ENCODE measurements at places on chromosomes 6 and 20.
A peak's percentile ranks its signal among the peaks of the same experiment; 100 is the strongest.

DNA sequence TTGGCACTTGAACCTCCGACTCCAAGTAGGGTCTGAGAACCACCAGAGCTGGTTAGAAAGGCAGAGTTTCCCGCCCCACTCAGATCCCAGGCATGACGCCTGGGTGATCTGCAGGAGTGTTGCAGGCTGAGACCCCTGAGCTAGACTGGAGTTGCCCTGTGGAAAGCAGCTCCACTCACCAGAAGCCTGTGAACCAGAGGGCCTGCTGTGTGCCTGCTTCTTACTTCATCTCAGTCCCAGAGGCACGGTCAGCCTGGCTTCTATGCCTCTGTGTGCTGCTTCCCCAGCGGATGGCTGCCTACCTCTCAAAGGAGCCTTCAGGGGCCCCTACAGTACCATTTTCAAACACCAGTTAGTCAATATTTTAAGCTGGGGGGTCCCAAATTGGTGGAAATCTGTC lies 15.6 kb upstream of the CCN6 start:
- no peak for DNase-seq

GRCh38 chr20:33013701-33014326 lies 6.3 kb downstream of the BPIFB2 start:
- no peak for DNase-seq

- DNase-seq: no peak
Measured at GRCh38 chr6:5305968-5306626, 44.8 kb downstream of the FARS2 start.

GRCh38 chr6:167960579-167960978 lies 36.9 kb upstream of the KIF25 start:
- no peak for DNase-seq

DNA sequence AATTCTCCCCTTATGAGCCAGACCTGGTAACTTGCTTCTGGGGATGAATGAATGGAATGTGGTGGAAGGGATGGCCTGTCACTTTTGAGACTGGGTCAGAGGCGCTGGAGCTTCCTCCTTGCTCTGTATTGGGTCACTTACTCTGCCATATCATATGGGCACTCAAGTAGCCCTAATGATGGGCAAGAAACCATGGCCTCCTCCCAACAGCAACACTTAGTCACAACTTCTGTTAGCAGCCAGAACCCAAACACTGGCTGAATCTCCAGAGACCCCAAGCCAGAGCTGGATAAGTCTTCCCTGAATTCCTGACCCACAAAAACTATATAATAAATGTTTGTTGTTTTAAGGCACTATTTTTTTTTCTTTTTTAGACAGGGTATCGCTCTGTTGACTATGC lies 5.5 kb downstream of the E2F1 start:
- no peak for DNase-seq

DNA sequence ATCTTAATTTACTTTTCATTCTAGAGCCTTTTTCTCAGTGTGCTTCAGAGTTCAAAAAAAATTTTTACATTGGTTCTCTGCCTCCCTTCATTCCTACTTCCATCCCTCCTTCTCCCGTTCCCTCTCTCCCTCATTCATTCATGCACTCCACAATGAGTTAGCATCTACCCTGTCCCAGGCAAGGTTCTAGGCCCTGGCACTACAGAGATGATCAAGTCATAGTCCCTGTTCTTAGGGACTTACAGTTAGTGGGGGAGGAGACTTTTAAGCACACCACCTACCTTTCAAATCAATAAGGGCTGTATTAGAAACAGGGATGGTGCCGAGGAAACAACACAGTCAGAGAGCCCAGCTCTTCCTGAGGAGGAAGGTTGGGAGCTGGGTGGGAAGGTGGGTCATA lies 40.3 kb downstream of the MAP3K5 start:
- DNase-seq: no peak

- no peak for DNase-seq
Measured at GRCh38 chr20:21106171-21107017, at the start of gene LINC00237. Gene LINC00237, minus strand, starts transcription at chr20:21106358.

GRCh38 chr20:43379239-43379917 lies 78.3 kb upstream of the SRSF6 start:
- no peak for DNase-seq

GRCh38 chr6:31572041-31572911 lies at the start of gene LTA:
Gene LTA, plus strand, starts transcription at chr6:31572289. Its CDS starts 454 bp downstream, at chr6:31572743.
- no peak for DNase-seq

GRCh38 chr20:35015863-35016193 lies 60.2 kb downstream of the MYH7B start:
- no peak for DNase-seq

- no peak for DNase-seq
Measured at GRCh38 chr6:130376936-130377335, 11.1 kb downstream of the TMEM200A start.

DNA sequence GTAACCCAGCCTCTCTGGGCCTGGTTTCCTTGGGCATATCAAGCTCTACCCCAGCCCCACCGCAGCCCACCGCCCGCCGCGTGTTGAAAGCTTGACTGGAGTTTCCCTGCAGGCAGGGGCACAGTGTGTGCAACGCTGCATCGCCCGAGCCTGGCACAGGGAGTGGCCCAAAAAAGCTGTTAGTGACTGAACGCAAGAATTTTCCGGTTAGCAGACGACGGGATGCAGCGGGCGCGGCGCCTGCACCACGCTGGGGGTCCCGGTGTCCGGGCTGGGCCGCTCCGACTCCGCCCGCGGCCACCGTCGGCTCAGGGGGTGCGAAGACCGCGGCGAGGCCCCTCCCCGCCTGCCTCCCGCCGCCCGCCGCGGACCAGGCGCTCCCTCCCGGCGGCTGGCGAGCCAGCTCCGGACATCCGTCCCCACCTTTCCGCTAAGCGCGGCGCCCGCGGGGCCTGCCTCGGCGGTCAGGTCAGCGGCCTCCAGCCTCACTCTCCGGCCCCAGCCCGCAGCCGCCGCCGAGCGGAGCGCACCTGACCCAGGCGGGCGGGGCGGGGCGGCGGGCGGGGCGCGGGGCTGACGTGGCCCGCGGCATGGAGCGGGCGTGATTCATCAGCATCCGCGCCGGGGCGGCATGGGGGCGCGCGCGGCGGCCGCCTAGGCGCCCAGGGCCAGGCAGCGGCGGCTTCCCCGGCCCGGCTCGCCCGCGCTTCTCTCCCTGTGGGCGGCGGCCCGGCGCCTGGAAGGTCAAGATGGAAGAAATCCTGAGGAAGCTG lies at the start of gene ARFGEF3:
Gene ARFGEF3 (plus strand): TSS at position 602 of the 773 bp plus-strand sequence. CDS start 148 bp downstream, at position 750.
- peak; percentile 76 for DNase-seq

DNA sequence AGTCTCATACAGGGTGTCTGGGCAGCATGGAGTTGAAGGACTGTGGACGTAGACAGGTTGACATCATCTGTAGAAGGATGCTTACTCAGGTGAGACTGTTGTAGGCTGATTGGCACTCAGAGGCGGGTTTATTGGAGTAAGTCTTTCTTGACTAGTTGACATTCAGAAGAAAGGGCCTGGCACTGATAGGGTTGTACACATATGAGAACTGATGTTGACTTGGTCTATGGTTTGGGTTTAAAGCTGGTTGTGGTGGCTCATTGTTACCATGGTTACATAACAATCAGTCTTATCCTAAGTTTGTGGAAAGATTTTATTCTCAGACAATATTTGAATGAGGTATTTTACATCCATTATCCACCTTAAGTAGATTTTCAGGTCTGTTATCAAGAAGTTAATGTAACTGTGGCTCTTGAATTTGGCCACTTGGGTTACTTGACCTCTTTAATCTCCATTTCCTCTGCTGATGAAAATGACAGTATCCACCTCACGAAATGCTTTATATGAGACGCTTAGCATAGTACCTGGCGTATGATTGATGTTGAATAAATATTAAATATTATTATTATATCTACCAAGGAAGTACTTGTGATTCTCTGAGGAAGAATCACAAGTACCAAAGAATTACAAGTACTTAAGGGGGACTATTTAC lies 109.3 kb downstream of the DNAH8 start:
- DNase-seq: peak; percentile 64

DNA sequence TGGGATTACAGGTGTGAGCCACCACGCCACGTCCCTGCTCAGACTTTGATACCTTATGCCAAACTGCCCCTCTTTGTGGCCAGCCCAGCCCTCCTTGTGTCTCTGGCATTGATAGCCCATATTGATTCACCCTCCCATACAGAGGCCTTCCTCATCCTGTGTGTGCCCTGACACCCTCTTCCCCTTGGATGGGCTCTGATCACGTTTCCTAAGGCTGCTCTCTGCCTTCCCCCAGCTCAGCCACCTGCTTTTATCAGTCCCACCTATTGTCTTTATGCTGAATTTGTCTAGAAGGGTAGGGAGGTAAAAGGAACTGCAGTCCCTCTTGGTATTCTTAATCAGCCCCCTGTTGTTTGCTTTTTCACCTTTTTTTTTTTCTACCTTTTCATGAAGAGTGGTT lies 95.9 kb downstream of the CDKAL1 start:
- DNase-seq: no peak

GRCh38 chr6:109503327-109504224 lies 20.6 kb upstream of the ZBTB24 start:
- no peak for DNase-seq

GRCh38 chr6:6699741-6700367 lies 111.3 kb downstream of the LY86 start:
- DNase-seq: peak; percentile 72

DNA sequence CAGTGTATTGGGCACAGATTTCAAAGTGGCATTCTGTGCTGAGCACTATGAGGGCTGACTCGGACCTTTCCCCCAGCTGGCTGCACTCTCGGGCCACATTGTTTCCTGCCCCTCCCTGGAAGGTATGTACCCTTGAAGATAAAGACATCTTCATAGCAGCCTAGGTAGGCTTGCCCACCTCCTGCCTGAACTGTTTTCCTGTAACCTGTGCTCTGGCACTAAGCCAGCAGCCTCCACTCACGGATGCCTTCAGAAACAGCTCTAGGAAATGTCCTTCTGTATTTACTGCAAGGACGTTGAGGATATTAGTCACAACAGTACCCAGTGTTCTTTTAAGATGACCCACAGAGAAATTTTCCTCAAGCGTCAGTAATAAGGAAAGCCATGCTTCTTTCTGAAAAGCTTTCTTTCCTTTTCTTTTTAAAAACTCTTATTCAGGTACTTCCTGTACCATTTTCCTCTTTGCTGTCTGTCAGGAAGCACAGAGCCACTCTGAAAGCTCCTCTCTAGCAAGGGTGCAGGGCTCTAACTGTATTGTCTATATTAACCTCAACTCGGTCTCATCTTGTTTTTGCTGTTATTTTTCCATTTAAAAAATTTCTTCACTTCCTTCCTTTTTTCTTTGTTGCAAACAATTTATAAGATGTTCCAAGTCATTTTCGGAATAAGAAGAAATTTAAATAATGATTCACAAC lies 43.5 kb downstream of the TTI1 start:
- DNase-seq: no peak

GRCh38 chr6:115004982-115005381 lies 662.2 kb upstream of the HS3ST5 start:
- no peak for DNase-seq

DNA sequence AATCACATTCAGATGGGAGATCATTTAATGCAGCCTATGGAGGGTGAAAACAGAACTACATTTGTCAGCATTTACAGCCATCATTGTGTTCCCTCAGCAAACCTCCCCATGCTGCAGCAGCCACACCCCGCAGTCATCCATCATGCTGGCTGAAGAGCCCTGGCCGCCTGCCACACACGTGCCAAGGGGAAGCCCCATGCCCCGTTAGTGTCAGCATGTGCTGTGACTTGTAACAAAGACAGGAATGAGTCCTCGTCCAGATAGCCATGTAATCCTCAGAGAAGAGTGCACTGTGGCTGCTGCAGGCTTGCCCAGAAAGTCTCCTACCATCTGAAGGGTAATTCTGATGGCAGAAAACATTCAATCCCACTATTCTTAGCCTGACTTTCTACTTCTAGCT lies 1097.8 kb downstream of the KIF16B start:
- no peak for DNase-seq

DNA sequence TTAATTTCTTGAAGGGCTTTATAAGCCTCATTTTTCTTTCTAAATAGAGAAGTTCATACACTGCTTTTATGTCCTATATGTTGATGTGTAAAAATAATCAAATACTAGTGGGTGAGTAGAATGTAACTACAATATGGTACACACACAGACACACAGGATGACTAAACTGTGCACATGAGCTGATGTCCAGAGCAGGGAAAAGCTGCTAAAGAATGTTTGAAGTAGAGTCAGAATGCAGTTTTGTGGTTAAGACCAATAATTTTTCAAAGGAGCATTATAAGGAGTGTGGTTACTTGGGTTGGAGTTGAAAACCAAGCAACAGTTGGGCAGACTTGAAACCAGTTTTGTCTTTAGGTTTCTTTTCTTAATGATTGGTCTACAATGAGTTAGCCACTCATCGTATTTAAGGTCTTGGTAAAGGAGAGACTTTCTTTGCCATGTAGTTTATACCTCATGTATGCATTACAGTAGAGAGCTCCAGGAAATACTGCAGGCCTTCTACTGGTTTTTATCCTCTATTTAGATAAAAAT lies 196.6 kb downstream of the ESR1 start:
- DNase-seq: no peak

- no peak for DNase-seq
Measured at GRCh38 chr6:142300302-142300701, 1.5 kb upstream of the ADGRG6 start.

GRCh38 chr6:144277605-144278227 lies 7.4 kb upstream of the UTRN start:
- no peak for DNase-seq

- DNase-seq: no peak
Measured at GRCh38 chr6:113487489-113488058, 369.6 kb upstream of the MARCKS start.

GRCh38 chr6:67009818-67010217 lies 1302.8 kb upstream of the EYS start:
- DNase-seq: no peak

- no peak for DNase-seq
Measured at GRCh38 chr6:38714239-38715015, 684 bp upstream of the DNAH8 start.

GRCh38 chr6:127768223-127768622 lies 132.6 kb downstream of the THEMIS start:
- DNase-seq: no peak

- no peak for DNase-seq
Measured at GRCh38 chr6:138989098-138989983, 1.3 kb upstream of the REPS1 start.

DNA sequence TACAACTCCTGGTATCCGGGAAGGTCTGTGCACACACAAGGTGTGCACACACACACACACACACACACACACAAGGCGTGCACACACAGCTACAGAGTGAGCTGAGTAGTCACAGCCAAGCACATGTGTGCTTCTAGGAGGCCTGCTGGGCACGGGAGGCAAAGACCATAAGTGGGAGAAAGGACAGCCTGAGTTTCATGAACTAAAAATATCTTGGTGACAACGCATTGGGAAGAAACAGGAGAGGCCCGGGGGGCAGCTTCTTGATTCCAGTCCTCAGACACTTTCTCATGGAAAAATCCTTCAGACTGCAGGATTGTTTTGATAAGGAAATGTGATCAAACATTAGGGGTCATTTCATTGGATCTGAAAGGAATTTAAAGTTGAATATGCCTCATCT lies 2.6 kb downstream of the TRAF3IP2 start:
- DNase-seq: peak; percentile 38

GRCh38 chr20:35339007-35339406 lies 46.8 kb upstream of the FAM83C start:
- DNase-seq: no peak

All from DMS79 treated with DMSO at 0.1 percent for 48 hours (cell line).